Fibroblast of skin of left biceps (primary cell): ENCODE measurements at places on chromosomes 4 and X.
A peak's percentile ranks its signal among the peaks of the same experiment; 100 is the strongest.

GRCh38 chr4:54625391-54625790, 32.4 kb upstream of the KIT start:
- no peak for DNase-seq

DNA sequence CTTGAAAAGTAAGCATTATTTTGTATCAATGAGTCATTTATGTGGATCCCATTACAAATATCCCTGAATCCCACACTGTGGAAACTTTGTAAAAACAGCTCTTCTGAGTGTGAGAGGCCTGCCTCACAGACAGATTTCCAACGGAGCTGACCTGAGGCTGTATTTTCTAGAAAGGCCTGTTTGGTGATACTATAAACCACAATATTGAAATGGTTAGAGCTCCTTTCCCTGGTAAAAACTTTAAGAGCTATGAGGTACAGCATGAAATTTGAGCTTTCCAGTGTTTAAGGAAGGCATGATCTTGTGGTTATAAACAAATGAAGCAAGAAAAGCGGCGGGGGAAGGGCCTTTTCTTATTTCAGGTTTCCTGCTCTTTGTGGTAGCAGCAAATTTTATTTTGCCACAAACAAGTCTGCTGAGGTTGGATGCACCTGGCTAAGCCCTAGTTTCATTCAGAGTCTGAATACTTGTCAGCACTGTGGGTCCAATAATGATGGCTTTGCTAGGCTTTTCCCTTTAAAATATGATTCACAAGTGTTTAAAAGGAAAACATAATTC, 86.8 kb upstream of the ETNPPL start:
- DNase-seq: peak; percentile 57

- no peak for DNase-seq
These were observed 320.8 kb downstream of the ADAM29 start for GRCh38 chr4:175238827-175239517.

GRCh38 chrX:145292218-145292617, 44.9 kb downstream of the SPANXN1 start:
- DNase-seq: no peak

DNA sequence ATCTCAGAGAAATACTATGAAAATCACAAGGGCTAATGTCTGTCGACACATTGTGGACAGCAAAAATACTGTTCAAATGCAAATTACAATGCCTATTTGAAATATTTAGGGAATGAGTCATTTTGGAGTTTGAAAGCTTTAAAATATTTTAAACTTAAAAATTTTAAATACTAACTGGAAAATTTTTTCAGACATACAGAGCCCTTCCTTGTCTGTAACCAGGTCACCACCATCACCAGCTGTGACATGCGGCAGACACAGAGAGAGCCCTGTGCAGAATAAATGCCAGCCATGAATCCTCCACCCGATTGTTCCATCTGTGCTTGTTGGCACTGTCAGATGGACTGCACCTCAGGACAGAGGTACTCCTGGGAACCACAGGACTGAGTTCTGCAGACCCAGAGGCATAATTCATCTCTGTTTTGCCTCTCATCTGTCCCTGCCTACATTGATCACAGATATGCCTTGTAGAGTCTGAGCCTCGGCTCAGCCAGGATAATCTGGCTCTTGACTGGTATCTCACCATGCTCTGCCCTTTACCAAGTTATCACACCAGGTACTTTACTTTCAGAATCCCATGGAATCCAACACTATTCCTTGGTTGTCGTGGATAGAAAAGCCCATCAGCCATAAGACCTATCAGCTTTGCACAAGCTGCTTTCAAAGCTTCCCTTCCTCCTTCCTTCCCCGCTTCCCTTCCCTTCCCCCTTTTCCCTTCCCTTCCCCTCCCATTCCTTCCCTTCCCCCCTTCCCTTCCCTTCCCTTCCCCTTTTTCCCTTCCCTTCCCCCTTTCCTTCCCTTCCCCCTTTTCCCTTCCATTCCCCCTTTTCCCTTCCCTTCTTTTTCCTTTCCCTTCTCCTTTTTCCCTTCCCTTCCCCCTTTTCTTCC, 67.2 kb downstream of the TBC1D9 start:
- peak; percentile 12 for DNase-seq

- no peak for DNase-seq
These were observed 53.5 kb downstream of the FABP2 start for GRCh38 chr4:119268466-119268865.

DNA sequence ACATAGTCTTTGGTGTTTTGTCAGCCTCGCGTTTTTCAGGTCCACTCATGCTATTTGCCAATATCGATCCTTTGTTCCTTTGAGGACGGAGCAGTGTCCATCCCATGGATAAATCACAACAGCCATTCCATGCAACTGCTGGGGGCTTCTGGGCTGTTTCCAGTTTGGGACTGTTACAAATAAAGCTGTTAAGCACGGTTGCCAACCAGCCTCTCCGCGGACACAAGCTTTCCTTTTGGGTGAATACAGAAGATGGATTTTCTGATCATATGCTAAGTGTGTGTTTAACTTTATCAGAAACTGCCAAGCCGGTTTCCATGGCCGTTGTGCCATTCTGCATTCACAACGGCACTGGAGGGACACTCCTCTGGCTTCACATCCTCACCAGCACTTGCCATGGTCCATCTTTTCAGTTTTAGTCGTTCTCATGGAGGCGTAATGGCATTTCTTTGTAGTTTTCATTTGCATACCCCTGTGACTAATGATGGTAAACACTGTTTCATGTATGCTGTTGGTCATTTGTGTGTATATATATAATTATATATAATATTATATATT, 67.8 kb downstream of the ABLIM2 start:
- DNase-seq: no peak
